ENCODE measurements at places on chromosomes 7 and 10.

GRCh38 chr10:21238044-21238443, 287.4 kb downstream of the SKIDA1 start:
- no peak for DNase-seq

DNA sequence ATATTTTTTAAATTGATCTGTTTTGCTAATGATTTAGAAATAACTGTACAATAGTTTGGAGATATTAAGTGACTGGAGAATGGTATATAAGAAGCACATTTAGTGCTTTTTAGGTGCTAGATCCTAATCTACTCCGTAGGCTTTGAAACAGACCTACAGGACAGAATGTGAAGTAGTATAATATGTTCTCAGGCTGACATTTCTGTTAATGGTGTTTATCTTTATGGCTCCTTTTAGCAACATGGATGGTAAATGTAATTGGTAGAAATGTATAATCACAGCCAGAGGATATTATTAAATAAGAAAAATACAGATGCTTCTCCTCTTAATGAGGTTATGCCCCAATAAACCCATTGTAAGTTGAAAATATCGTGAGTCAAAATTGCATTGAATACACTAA, 30.6 kb upstream of the CCDC7 start:
- DNase-seq, result no peak

GRCh38 chr7:153022475-153023193, 263.1 kb downstream of the ACTR3B start:
- no peak for DNase-seq

DNA sequence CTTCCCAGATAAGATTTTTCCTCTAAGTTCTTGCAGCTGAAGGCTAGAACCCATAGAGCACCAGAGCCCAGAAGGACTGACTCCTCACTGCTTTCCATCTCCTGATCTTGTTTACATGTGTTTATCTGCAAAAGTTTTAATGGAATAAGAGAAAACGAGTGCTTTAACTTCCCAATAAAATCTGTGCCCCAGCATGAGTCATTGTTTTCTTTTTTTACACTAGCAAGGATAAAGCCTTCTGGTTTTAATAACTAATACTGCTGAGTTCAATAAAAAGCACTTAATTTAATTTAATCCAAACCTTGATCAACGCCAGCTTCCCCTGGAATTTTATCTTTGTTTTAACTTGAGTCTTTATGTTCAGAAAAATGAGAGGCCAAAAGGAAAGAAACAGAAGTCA, 227.6 kb downstream of the HPSE2 start:
- no peak for DNase-seq

GRCh38 chr7:20352573-20353306, 22.0 kb downstream of the ITGB8 start:
- DNase-seq, result no peak

DNA sequence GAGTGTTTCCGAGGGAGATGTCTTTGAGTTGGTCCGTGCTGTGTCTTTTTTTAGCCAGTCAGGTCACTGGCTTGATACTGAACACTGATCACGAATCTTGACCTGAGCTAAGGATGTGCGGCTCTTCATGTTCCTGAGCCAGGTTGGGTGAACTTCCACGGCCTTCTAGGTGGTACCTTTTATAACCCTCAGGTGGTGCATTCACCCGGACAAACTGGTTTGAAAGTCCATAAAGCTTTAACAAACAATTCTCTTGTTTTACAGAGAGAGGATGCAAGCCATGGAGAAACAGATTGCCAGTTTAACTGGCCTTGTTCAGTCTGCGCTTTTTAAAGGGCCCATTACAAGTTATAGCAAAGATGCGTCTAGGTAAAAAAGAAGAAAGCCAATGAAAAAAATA, 229.5 kb downstream of the ARHGAP21 start:
- DNase-seq, result no peak

- no peak for DNase-seq
These were observed 133.6 kb upstream of the NPVF start for GRCh38 chr7:25361863-25362262.

DNA sequence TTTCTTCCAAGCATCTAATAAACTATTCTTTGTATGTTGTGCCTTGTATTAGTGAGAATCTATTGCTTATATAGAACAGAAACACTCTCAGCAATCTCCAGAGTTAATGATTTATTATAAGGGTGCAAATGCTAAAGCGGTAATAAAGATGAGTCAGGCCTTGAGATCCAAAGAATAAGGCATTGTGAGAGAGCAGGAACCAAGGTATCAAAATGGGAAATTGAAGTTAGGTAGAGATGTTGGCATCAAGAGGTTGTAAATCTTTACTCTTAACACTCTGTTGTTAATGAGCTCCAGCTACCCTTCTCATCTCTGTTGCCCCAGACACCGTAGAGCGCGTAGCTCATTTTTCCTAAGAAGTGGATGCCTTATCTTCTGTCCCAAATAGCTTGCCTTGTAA, 375.2 kb downstream of the ARL4A start:
- no peak for DNase-seq

GRCh38 chr10:100519311-100520051, at the start of gene SEC31B:
Gene SEC31B (minus strand): TSS chr10:100519861. CDS start chr10:100516952, 2,909 bp downstream.
- DNase-seq, result peak; percentile 31

DNA sequence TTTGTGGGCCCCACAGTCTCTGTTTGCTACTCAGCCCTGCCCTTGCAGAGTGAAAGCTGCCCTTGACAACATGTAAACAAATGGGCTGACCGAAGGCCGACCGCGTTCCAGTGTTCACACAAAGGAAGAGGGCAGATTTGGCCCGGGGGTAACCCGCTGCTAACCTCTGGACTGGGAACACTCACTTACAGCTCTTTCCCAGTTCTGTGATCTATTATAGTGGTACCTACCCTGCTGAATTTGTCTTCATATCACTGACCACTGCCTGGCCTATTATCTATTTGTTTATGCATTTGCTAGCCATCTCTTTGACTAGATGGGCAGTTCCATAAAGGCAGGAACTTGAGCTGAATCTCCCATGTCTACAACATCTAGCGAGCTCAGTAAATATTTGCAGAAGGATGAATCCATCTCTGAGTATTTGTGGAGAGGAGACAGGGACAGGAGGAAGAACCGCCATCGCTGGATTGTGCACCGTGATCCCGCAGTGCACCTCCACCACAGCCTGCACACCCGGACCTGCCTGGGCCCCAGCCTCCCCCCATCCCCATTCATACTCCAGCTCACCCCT, 15.2 kb downstream of the SLC29A3 start:
- DNase-seq, result no peak

DNA sequence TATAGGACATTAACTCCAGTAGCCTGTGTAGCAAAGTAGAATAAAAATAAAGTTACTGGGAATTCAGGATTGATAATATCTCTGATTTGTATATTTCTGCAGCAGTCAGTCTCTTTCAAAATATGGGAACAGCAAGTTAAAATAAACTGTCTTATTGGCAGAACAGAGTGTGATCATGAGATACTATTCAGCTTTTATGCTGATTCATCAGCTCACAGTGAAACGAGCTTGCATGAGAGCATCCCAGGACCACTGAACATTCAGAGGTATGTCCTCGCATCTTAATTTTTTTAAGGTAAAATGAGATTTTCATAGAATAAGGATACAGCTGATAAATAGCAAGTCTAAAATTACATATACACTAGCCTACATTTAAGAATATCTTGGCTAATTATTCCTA, 282.5 kb upstream of the MYO3A start:
- DNase-seq, result no peak

DNA sequence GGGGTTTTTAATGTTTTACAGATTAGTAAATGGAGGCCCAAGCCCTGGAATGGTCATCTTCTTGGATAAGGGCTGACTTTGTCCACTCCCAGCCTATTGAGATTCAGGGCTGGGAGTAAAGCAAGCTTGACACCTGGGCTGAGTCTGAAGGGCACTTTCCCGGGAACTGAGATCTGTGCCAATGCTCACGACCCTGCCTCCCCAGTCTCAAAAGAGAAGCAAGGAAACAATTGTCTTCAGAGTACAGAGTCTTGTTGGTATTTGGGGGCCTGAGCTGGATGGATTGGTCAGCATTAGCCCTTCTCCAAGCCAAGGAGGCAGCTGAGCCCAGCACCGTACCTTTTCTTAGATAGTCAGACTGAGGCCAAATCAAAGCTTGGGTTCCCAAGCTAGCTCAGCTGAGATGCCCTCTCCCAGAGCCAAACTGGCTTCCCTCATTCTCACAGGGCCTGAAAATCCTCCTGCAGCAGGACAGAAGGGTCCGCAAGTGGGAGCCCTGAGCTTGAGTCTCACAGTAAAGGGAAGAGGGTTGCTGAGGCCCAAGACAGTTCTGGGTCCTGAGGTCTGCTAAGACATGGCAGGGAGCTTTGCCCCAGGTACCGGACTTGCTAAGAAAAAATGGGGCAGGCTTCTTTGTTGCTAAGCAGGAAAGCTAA, 3.7 kb downstream of the DDIT4 start:
- no peak for DNase-seq

- DNase-seq, result no peak
These were observed 266.3 kb upstream of the ZMIZ1 start for GRCh38 chr10:78802431-78802830.

DNA sequence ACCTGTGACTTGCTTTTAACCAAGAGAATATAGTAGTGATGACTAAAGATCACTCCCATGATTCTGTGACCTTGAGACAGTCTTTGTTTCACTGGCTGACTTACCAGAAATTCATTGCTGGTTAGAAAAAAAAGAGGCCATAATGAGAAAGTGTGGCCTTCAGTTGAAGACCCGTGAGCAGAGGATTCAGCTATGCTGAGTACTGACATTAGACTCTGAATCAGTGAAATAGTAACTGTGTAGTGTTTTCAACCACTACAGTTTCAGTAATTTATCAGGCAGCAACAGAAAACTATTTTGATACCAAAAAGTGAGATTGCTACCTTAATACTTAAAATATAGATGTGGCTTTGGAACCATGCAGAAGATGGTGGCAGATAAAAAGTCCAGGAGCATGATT, 298.0 kb upstream of the KCND2 start:
- no peak for DNase-seq

GRCh38 chr7:46993396-46993795, 588.5 kb downstream of the TNS3 start:
- no peak for DNase-seq

GRCh38 chr7:55912748-55913158, 25.5 kb downstream of the ZNF713 start:
- no peak for DNase-seq

DNA sequence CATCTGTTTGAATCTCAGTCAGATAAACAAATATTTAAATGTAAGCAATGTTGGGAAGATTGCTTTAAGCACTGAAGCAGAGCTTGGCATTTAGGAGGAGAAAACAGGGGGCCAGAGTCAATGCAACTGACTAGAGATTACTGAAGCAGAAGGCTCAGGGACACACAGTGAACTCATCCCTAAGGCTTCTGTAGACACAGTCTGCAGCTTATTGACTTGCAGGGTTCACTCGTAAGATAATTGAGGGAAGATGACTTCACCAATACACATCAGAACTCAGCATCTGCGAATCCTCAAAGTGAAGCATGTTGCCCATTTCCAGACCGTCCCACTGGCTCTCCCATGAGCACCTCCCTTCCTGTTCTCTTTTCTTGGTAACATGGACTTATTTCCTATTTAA, 363.4 kb upstream of the PFKP start:
- DNase-seq, result no peak

Measured in erythroblast (primary cell).